ENCODE measurements at places on chromosomes 5 and 9. TPM values are rescaled to one million over a fixed set of nuclear protein-coding genes. Genes with fewer than 3 reads are reported as not detected.
A peak's percentile ranks its signal among the peaks of the same experiment; 100 is the strongest.

- no peak for DNase-seq
Measured at GRCh38 chr9:18260521-18260920, 213.4 kb upstream of the ADAMTSL1 start.

DNA sequence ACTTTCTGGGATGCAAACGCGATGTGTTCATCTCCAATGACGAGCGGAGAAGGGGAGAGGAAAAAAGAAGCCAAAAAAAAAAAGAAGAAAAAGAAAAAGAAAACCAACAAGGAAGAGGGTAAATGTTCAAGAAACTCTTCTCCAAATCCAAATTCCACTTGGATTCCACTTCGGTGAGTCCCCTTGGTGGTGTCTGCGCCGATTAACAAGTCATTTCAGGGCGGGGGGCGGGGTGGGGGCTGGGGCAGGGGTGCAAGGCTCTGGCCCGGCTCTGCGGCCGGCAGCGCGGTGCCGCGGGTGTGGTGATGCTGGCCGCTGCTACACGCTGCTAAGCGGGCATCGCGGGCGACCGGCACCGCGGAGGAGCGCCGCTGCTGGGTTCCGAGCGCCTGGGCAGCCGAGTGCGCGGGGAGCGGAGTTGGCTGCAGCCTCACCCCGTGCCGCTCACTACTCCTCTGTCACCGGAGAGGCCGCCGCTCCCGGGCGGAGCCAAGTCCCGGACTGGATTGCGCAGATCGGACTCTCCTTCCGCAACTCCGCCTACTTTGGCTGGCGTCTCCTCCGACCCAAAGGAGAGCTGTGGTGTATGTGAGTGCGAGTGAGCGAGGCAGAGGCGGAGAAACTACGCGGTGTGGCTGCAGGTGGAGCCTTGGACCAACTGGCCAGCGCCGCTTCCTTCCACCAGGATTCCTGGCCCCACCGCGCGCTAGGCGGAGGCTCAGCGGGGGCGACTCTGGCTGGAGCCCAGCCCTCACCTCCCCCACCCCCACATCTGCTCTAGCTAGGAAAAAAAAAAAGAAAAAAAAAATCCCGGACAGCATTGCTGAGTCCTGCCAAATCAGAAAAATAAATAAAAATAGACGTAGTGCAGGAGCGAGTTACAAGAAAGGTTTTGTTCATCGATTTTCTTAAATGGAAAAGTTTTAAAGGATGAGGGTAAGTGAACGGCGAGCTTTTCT is at the start of gene SEMA6A:
SEMA6A (minus strand) TSS at position 457 of the 959 bp plus-strand sequence. CDS start 69,879 bp downstream, outside the sequence.
- DNase-seq: peak; percentile 60

- DNase-seq: no peak
Measured at GRCh38 chr5:6675784-6676491, 37.3 kb upstream of the TENT4A start.

GRCh38 chr5:88925692-88926490 is 42.9 kb upstream of the MEF2C start:
- no peak for DNase-seq

- no peak for DNase-seq
Measured at GRCh38 chr5:31630931-31631330, 8.0 kb upstream of the PDZD2 start.

GRCh38 chr5:175548626-175549311 is 70.4 kb downstream of the SFXN1 start:
- no peak for DNase-seq

GRCh38 chr9:88694625-88695024 is 159.6 kb downstream of the NXNL2 start:
- no peak for DNase-seq

DNA sequence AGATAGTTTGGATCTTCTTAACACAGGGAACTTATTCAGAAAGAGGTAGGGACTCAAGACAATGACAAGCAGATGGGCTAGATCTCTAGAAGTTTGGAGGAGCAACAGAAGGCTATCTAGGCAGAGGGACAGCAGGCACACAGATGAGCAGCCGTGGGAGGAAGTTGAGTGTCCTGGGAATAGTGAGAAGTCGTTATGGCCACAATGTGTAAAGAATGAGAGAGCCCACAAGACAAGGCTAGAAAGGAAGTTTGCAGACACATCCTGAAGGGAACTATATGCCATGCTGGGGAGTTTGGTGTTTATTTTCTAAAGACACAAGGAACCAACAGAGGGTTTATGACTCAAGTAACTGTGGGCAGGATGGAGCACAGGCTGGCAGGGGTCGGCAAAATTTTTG is 160.6 kb downstream of the PALM2AKAP2 start:
- DNase-seq: no peak

GPX8 gene
- not detected for total RNA-seq

ACOT12 gene
- total RNA-seq: not detected

DDX41 gene
- total RNA-seq: 107 TPM

FAM78A gene
- total RNA-seq: 86.5 TPM

All from activated CD4-positive, alpha-beta memory T cell treated with anti-CD3 and anti-CD28 coated beads, Interleukin-2, amount 10 ng/mL, durations not matched to agents 7 days and 5 days (primary cell).